NCI-H1436 treated with DMSO at 0.1 percent for 48 hours (cell line): ENCODE measurements at places on chromosomes 7 and 10.

GRCh38 chr7:7176406-7177043 is 5.8 kb upstream of the C1GALT1 start:
- DNase-seq = no peak

GRCh38 chr10:122341141-122341810 is 33.2 kb upstream of the PLEKHA1 start:
- no peak for DNase-seq

DNA sequence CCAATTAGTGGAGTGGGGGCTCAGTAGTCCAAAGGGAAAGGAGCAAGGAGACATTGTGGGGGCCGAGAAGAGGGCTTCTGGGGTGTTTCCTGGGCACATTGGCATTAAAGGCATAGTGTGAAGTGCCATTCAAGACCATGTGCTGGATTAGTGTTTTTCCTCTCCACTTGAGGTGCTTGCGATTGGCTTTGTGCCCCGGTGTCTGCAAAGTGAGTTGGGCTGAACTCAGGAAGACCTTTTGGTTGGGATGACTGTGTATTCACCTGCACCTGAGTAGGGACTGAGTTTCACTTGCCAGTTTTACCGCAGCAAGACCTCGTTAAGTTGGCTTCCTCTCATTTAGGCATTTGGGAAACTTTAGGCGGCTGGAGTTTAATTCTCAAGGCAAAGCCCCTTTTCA is 73.0 kb downstream of the TCF7L2 start:
- DNase-seq = no peak

- no peak for DNase-seq
Observed at GRCh38 chr10:132804287-132804686, 18.3 kb upstream of the NKX6-2 start.

DNA sequence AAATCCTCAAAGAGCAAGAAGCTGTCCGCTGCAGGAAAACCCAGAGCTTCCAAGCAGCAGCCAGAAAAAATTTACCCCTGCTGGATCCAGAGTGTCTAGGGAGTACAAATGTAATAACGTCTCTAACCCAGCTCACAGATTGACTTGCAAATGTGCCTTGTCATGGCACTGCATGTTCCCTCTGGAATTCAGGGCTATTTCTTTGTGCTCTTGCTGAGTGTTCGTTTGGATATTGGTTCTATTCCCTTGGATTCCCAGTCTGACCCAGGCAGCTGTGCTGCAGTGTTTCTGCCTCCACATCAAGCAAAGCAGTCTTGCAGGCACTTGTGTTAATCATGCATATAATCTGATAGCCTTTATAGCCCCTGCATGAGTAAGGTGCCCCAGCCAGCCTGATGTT is 209.9 kb upstream of the GHITM start:
- DNase-seq = no peak

GRCh38 chr10:120188950-120189349 is 268.1 kb upstream of the PLPP4 start:
- DNase-seq = no peak

- no peak for DNase-seq
Observed at GRCh38 chr7:32047075-32047474, 23.1 kb downstream of the PDE1C start.

DNA sequence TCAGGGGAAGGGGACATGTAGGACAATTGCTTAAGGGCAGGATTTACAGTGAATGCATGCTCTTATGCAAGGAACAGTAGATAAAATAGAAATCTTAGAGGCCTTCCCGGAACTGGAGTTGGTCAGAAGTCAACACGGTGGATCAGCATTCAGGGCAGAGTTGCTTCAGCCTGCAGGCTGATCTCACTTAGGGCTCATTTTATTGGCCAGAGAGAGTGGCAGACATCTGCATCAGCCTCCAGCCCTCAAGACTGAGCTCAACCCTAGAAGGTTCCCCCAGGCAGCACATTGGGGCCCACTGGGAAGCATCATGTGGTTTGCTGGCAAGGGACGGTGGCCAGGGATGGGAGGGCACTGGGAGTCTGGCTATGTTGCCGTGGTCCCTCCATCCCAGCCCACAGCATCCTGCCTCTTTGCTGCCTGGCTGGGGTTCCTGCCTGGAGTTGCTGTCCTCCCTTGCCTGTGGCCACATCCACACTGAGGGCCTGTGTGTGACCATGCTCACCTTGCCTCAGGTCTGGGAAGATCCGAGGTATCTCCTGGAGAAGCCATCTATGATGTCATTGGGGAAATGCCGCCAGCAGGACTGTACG is 13.0 kb downstream of the SCART1 start:
- DNase-seq = no peak

- no peak for DNase-seq
Observed at GRCh38 chr10:112080231-112080630, 103.3 kb downstream of the GPAM start.
